ENCODE measurements at places on chromosomes 1 and 21. TPM values are rescaled to one million over a fixed set of nuclear protein-coding genes. Genes with fewer than 3 reads are reported as not detected.

Gene CLEC20A
- total RNA-seq = not detected

Gene LCE1F
- not detected for total RNA-seq

Gene GJB3
- not detected for total RNA-seq

Gene SYTL1
- 26.1 TPM for total RNA-seq

DNA sequence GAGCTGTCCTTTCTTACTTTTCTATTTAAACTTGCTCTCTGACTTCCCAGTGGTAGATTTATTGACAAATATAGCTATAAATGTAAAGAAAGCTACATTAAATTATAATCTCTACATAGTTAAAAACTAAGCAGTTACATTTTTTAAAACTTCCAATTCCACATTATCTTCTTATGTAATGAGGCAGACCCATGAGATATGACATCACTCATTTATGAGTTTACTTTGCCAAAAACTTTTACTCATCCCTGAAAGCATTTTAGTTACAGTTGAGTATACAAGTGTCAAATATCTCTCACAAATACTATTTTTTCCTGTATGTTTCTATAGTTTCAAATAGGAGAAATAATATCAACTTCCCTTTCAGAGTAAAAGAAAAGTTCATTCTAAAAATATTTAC, 3.8 kb downstream of the NMNAT2 start:
- peaks cover 45% of the 10 kb centered on the region for H3K27me3 ChIP-seq
- no peak overlapping the region for H3K4me3 ChIP-seq
- DNase-seq = no peak
- H3K4me1 ChIP-seq = peaks cover 26% of the 10 kb centered on the region
- H3K27ac ChIP-seq = no peak overlapping the region
- H3K36me3 ChIP-seq = no peaks in the 10 kb centered on the region

- no peak for DNase-seq
- H3K36me3 ChIP-seq = peaks cover 13% of the 10 kb centered on the region
- no peak overlapping the region for H3K27ac ChIP-seq
- peaks cover 22% of the 10 kb centered on the region for H3K4me1 ChIP-seq
- H3K27me3 ChIP-seq = no peaks in the 10 kb centered on the region
Observed at GRCh38 chr1:66433611-66434010, 100.3 kb upstream of the SGIP1 start.

- H3K27ac ChIP-seq = no peak overlapping the region
- H3K27me3 ChIP-seq = peaks cover 9% of the 10 kb centered on the region
- H3K4me1 ChIP-seq = no peaks in the 10 kb centered on the region
- DNase-seq = no peak
Observed at GRCh38 chr1:36723813-36724212, 241.1 kb upstream of the CSF3R start.

DNA sequence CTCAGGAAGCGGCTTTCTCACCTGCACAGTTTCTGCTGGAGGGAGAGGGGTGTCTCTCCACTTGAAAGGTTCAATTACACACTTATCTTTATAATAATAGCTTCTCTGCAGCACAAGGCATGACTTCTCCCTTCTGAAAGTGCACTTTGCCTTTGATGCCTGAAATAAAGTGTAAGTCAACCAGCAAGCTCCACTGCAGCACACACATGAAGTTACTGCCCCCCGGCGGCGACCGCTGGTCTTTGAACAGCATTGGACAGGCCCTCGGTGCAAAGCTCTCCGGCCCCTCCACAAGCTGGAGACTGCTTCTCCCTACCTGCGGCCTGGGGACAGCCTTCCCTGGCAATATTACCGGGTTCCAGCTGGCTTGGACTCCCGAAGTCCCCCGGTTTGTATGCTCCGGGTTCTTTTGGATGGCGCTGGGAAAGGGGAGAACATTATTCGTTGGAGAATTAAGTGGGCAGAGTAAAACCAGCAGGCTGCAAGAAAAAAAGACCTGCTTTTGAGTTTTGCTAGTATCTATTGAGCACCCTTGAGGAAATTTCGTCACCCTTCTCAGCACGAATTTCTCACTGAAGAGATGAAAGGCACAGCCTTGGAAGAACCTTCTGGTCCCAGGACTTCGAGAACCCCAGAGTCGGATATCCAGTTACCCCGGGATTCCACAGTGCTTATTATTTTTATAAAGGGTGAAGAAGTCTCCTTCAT, 11.8 kb downstream of the RCAN1 start:
- DNase-seq = peak; percentile 85
- H3K4me1 ChIP-seq = no peaks in the 10 kb centered on the region
- no peak overlapping the region for H3K27ac ChIP-seq

- H3K36me3 ChIP-seq = no peaks in the 10 kb centered on the region
- H3K27ac ChIP-seq = no peak overlapping the region
- peaks cover 6% of the 10 kb centered on the region for H3K27me3 ChIP-seq
- no peak overlapping the region for H3K4me3 ChIP-seq
- H3K4me1 ChIP-seq = no peaks in the 10 kb centered on the region
Observed at GRCh38 chr21:38869196-38869595, 63.5 kb downstream of the ETS2 start.

- DNase-seq = no peak
- peaks cover 2% of the 10 kb centered on the region for H3K27me3 ChIP-seq
- H3K27ac ChIP-seq = no peak overlapping the region
- H3K36me3 ChIP-seq = no peaks in the 10 kb centered on the region
Observed at GRCh38 chr1:3270403-3271245, 183.8 kb upstream of the ARHGEF16 start.

DNA sequence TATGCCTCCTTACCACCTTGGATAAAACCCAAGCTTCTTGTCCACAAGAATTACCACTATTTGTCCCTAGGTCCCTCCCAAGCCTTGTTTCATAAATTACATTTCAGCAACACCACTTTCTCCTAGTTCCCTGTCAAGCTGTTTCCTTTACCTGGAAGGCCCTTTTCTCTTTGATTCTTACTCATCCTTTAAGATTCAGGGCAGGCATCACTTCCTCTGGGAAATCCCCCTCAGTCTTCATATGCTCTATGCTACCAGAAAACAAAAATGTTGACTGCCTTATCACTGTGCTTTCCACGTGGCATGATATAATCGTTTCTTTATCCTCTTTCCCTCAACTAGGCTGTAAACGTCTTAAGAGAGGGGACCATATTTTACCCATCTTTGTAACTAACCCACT, 102.7 kb downstream of the LYST start:
- H3K27ac ChIP-seq = no peak overlapping the region
- H3K27me3 ChIP-seq = no peaks in the 10 kb centered on the region
- no peak overlapping the region for H3K4me3 ChIP-seq
- peak; percentile 38 for DNase-seq
- peaks cover 13% of the 10 kb centered on the region for H3K36me3 ChIP-seq

DNA sequence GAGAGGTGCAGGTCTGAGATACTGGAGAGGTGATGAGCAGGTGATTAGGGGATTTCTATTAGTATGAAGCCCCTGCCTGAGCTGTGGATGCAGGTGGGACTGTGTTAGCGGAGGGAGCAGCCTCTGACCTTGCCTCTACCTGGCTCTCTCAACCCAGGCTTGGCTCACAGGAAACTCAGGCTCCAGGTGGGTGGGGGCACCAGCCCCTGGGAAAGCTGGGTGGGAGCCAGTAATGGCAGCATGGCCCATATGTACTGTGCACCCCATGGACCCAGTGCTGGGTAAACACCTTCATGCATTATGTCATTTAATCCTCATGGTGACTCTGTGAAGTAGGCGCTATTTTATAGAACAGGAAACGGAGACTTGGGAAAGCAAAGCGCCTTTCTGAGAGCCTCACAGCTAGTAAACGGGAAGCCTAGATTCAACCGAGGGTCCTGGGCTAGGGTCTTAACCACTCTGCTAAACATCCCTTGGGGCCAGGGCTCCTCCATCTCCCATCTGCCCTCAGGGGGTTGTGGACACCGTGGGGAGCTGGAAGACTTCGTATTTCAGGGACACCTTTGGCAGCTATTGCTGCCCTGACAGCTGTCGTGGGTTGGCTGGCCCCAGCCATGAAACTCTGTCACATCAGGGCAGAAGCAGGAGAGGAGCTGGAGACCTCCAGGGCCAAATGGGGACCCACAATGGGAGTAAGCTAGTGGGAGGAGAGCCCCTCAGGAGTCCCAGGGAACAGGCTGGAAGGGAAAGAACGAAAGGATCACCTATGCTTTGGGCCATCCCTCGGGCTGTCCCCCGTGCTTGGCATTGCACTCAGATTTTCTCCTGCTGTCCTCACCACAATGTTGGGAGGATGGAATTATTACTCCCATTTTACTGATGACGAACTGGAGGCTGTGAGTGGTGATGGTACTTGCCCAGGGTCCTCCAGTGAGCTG, 59.6 kb upstream of the CSF3R start:
- H3K36me3 ChIP-seq = no peaks in the 10 kb centered on the region
- H3K27me3 ChIP-seq = peaks cover 18% of the 10 kb centered on the region
- H3K27ac ChIP-seq = no peak overlapping the region

- H3K36me3 ChIP-seq = peaks cover 15% of the 10 kb centered on the region
- no peak overlapping the region for H3K4me3 ChIP-seq
- H3K4me1 ChIP-seq = peaks cover 27% of the 10 kb centered on the region
- H3K27me3 ChIP-seq = no peaks in the 10 kb centered on the region
- H3K27ac ChIP-seq = no peak overlapping the region
- no peak for DNase-seq
Observed at GRCh38 chr1:158999316-159000069, 10.2 kb upstream of the IFI16 start.

GRCh38 chr1:53842347-53842746, 4.3 kb upstream of the NDC1 start:
- H3K27me3 ChIP-seq = peaks cover 5% of the 10 kb centered on the region
- no peak for DNase-seq
- H3K27ac ChIP-seq = no peak overlapping the region
- H3K4me1 ChIP-seq = peaks cover 5% of the 10 kb centered on the region
- H3K4me3 ChIP-seq = no peak overlapping the region

DNA sequence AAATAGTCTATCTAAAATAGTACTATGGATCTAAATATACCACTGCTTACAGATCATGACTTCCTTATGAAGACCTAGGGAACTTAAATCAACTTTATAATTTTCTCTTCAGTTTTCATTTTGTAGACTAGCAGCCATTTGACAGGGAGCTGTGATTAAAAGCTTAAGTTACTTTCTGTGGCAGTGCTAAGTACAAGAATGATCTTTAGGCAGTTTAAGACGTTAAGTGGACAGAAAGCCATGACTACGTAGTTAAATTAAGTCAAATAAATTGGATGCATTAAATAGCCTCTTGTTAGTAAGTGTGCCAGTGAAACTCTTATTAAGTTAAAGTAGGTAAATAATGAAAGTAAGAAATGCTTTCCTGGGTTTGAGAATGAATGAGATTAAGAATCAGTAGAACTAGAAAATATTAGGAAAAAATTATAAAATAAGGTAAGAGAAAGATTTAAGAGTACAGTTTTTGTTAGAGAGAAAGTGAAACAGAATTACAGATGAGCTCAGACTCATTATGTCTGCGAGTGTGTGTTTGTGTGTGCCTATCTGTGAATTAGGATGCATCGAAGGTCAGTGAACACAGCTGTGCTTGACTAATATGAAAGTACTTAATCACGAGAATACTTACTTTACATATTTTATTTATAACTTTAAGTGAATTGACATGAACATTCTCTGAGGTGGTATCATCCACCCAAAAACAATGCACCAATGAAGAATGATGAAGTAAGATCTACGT, 336.9 kb downstream of the KCNT2 start:
- no peaks in the 10 kb centered on the region for H3K36me3 ChIP-seq

- DNase-seq = no peak
- H3K4me1 ChIP-seq = peaks cover 47% of the 10 kb centered on the region
- H3K27me3 ChIP-seq = no peaks in the 10 kb centered on the region
- H3K36me3 ChIP-seq = peaks cover 3% of the 10 kb centered on the region
- H3K4me3 ChIP-seq = no peak overlapping the region
Observed at GRCh38 chr1:110032327-110032726, 2.1 kb upstream of the STRIP1 start.
